ENCODE measurements at places on chromosomes 3 and 15.

DNA sequence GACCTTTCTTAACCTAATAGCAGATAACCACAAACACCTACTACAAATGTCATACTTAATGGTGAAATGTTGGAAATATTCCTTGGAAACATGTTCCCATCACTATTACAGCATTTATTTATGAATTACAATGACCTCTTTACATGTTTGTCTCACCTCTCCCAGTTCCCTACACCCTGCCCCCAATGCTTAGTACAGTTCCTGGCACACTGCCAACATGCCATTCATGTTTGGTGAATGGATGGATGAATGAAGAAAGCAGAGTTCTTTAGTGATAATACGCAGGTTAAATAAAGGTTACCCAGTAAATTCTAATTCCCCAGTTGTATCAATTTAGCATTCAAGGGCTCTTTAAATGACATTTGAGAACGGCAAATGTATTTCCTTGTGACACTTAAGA is 259.9 kb upstream of the ATP11B start:
- no peak for DNase-seq

DNA sequence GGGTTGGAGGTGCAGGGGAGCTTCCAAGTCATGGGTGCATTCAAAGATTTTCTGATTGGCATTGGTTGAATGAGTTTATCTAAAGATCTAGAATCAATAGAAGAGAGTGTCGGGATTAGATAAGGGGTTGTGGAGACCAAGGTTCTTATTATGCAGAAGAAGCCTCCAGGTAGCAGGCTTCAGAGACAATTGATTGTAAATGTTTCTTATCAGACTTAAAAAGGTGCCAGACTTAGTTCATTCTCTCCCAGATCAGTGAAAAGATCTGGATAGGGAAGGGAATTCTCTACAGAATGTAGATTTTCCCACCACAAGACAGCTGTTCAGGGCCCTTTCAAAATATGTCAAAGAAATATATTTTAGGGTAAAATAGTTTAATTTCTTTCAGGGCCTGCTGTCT is 129.5 kb downstream of the LIPC start:
- no peak for DNase-seq

DNA sequence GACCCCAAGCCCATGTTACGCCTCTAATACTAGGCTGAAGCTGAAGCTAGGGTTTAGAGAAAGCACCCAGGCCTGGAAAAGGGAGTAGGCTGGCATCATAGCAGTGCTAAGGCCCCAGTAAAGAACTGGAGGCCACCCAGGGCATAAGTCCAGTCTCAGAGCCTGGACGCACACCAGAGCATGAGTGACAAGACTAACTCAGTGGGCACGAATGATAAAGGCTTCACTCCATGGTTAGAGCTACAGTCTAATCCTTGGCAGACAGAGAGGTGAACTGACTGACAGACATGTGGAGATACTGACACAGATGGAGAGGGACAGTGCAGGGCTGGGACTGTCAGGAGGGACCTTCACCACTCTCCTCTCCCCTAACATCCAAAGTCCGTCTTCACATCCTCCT is 139.8 kb downstream of the KCNMB2 start:
- no peak for DNase-seq

DNA sequence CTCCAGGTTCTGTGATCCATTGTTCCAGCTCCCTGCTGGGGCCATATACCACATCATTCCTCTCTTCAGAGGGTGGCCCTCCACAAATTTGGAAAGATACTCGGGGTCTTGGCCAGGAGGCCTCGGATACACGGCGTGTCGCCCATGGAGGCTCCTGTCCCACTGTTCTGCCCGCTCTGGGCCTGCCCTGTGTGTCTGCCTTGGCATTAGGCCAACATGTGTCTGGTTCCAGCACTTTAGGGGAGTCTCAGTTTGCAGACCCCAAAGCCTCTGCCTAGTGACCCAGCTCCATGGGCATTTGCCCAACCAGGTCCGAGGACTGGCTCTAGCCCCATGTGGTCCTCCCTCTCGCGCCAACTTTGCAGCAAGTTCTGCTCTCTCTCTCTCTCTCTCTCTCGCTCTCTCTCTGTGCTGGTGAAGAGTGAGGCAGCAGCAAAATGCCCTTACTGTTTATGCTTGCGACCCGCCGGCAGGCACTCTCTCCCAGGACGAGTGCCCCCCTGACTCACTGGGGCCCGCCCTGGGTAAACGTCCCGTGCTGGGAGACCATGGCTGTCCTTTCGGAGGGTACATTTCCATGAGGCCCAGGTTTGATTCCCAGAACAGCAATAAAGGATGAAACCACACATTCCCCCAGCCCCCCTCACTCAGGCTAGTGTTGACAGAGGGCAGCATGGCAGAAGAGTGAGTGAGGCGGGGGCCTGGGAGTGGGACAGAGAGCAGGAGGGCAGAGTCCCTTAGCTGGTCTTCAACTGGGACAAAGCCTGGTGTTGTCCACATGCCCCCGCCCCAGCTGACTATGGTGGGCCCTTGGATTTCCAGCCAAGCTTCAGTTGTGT is 77.9 kb downstream of the ISG20 start:
- no peak for DNase-seq

DNA sequence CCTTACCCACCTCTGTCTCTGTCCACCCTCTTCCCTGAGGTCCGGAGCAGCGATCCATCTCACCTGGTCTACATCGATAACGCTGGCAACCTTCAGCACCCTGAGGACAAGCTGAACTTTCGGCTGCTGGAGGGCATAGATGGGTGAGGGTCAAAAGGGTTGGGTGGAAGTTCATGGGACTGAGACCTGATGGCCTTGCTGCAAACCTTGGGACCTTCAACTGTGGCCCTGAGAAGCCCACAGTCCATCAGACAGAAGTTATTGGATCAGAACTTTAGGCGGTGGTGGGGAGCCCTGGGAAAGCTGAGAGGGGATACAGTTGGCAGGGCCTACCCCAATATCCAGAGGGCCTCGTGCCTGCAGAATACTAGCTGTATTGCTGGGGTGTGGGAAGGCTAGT is 50.5 kb downstream of the POMGNT2 start:
- DNase-seq, result no peak

GRCh38 chr3:184563941-184564684 is 2.5 kb downstream of the EPHB3 start:
- DNase-seq, result no peak

All from stimulated activated CD4-positive, alpha-beta T cell treated with anti-CD3 and anti-CD28 coated beads, Interleukin-15, amount 100 ng/mL, for 1 hour (primary cell).